ENCODE measurements at places on chromosomes 2 and 18.

DNA sequence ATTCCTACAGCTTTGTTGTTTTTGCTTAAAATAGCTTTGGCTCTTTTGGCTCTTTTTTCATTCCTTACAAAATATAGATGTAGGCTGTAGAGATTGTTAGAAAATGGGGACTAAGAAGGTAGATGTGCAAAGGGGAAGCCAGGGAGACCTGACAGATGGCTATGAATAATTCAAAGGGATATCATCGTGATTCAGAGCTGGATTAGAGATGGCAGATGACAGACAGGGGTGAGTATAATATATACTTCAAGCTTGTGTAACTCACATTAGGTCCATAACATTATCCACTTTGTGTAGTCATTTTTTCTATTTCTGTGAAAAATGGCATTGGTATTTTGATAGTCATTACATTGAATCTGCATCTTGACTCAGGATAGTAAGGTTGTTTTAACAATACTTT, 422.9 kb upstream of the ST6GAL2 start:
- DNase-seq = no peak

DNA sequence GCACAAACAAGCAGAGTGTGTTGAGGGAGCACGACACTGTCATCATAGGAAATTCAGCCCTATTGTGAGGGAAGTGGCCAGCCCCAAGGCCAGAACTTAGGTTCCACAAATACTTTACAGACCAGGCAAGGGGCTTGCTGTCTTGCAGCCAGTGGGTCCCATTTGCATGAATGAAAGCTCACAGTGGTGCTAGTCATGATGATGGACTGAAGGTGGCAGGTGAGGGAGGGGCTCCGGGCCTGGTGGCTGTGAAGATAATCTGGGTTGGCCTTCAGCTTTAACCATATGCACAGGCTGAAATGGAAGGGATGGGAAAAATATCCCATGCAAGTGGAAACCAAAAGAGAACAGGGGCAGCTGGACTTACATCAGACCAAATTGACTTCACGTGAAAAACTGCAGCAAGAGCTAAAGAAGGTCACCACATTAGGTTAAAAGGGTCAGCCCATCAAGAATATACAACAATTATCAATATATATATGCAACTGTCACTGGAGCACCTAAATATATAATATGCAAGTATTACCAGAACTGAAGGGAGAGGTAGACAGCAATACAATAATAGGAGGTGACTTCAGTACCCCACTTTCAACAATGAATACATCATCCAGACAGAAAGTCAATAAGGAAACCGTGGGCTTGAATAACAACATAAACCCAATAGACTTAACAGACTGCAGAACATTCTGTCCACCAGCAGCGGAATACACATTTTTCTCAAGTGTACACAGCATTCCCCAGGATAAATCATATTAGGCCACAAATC, 39.6 kb downstream of the DCDC2C start:
- no peak for DNase-seq

- no peak for DNase-seq
Observed at GRCh38 chr2:227248876-227249275, 76.2 kb upstream of the MFF start.

GRCh38 chr18:27104743-27105142, 80.4 kb downstream of the CHST9 start:
- no peak for DNase-seq

- DNase-seq = no peak
Observed at GRCh38 chr2:48439102-48439501, 90.9 kb upstream of the STON1 start.

DNA sequence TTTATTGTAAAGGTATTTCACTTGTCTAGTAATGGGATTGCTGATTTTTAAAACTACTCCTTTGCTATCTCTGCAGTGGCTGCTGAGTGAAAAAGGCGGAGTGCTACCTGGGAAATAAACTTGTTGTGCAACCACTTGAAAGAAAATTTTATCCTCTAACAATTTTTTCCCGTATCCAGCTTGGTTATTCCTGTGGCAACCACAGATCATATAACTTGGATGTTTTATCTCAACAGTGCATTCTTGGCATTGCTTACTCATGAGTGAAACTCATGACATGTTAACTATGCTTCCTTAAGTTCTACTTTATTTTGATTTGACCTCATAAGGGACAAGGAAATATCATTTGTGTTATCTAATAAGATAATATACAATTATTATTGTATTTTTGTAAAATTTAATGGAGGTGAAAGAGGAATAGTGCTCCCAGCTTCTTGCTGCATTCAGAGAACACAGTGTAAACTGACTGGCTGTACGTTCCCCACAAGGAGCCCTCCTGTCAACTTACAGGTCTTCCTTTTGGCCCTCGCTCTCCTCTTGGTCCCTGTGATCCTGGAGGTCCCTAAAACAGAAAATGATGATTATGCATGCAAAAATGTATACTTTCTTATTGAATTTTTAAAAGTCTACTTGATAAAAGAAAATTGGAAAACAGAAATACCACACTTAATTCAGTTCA, 82.7 kb downstream of the COL5A2 start:
- no peak for DNase-seq

All from NB4 (cell line).